ENCODE measurements at places on chromosomes 16 and 17.
A peak's percentile ranks its signal among the peaks of the same experiment; 100 is the strongest.

DNA sequence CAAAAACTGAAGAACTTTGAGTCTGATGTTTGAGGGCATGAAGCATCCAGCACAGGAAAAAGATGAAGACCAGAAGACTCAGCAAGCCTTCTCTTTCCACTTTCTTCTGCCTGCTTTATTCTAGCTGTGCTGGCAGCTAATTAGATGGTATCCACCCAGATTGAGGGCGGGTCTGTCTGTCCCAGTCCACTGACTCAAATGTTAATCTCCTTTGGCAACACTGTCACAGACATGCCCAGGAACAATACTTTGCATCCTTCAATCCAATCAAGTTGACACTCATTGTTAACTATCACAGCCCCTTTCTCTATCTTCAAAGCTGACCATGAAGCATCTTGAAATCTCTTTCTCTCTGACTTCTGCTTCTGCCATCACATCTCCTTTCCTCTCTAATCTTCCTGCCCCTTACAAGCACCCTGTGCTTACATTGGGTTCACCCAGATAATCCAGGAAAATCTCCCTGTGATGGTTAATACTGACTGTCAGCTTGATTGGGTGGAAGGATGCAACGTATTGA, 115.9 kb upstream of the CDH13 start:
- DNase-seq: no peak

DNA sequence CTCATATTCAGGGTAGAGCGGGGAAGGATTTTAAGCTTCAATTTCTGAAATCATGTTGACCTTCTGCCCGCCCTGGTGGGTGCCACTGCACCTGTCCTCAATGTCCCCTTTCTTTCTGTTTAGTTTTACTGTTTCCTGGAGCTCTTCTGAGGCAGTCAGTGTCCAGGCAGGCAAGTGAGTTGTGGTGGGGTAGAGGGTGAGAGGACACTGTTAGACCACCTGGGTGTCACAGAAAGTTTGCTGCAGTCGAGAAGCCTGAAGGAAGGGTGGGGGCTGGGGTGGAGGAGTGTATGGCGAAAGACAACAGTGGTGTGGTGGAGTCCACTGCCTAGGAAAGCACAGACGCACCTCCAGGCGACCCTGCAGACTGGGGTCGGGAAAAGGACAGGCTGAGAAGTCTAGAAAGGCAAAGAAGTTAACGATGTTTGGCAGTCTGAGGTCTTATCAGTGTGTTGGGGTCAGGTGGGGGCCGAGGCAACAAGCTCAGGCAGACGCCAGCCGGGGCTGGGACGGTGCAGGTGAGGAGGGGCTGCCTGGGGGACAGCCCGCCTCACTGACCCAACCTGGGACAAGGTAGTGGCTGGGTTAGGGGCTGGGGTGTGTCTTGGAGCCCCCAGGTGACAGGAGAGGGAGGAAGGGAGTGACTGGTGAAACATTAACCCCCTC, 23.3 kb upstream of the HOXB13 start:
- DNase-seq: no peak

- peak; percentile 66 for DNase-seq
Observed at GRCh38 chr16:46908540-46909372, 24.6 kb downstream of the GPT2 start.

GRCh38 chr17:61144137-61144536, 255.5 kb upstream of the TBX2 start:
- DNase-seq: no peak

DNA sequence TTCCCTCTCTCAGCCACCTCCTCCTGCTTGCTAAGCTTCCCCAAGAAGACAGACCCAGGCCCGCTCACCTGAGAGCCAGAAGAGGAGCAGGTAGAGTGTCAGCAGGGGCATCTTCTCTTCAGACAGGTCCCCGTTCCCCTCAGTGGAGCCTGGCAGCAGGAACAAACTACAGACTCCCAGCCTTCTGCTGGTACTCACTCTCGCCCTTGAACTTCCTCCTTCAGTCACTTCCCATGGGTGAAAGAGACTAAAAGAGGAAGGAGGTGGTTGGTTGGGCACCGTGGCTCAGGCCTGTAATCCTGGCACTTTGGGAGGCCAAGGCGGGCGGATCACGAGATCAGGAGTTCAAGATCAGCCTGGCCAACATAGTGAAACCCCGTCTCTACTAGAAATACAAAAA, at the start of gene CD300LF:
TSS of gene CD300LF (minus strand) at position 168 of the 400 bp plus-strand sequence. CDS start at position 111, 57 bp downstream.
- DNase-seq: peak; percentile 59

- no peak for DNase-seq
Observed at GRCh38 chr16:56047307-56048234, 143.7 kb upstream of the GNAO1 start.

DNA sequence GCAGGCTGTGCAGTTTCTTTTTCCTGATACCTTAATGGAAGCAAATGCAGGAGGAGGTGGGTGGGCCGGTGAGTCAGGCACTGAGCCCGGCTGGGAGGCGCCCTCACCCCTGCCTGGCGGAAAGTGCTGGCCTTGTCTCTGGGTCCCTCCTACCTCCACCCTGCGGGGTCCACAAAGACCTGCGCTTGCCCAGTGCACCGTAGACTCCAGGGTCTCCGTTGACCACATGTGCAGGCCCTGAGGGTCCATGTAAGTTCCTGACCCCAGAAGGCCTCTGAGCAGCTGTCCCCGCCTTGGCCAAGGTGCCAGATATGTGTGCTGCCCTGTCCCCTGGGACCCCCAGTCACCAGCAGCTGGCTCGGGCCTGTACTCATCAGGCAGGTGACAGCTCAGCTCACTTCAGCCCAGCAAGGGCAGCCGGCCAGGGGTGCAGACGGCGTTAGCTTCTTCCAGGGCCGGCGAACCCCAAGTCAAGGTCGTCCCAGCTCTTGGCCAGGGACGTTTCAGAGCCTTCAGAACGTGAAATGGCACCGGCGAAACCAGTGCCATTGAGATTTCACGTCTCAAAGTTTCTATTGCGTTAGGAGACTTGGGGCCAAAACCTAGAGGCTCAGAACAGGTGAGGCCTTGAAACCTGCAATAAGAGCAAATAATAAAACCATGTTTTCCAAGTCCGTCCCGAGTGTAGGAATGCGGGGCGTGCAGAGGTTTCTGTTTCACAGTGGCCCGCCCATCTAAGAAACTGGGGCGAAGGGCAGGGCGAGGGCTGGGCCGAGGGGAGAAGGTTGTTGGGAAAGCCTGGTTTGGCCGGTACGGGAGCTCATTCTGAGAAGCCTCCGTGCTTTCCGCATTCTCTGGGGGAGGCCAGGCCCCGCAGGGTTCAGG, 12.1 kb downstream of the METRNL start:
- DNase-seq: no peak

DNA sequence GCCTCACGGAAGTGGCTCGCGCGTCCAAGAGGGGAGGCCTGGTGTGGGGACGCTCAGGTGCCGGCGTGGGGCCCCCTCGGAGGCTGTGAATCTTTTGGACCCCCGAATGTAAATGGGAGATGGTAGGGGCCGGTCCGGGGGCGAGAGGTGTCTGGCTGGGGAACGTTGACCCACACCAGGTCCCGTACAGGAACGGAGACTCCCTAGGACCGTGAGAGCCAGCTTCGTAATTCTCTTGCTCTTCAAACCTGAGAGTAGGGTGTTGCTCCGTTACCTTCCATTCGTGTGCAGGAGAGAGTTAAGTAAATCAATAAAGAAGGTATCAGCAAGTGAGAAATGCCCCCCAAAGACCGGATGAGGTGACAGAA, 481 bp downstream of the LYRM1 start:
- DNase-seq: no peak

- peak; percentile 55 for DNase-seq
Observed at GRCh38 chr17:43907425-43907981, at the start of gene MPP2. Gene MPP2 (minus strand): TSS chr17:43907536. CDS start chr17:43904460, 3,076 bp downstream.

GRCh38 chr17:38420518-38420917, 7.7 kb upstream of the ARHGAP23 start:
- DNase-seq: no peak

GRCh38 chr17:78935419-78936323, 10.5 kb upstream of the TIMP2 start:
- no peak for DNase-seq

- DNase-seq: no peak
Observed at GRCh38 chr16:77812856-77813500, 24.6 kb downstream of the VAT1L start.

GRCh38 chr17:36534840-36535668, at the start of the genes MYO19 and PIGW:
Gene MYO19 (minus strand): TSS chr17:36534868. CDS start chr17:36532538, 2,330 bp downstream.
Gene PIGW (plus strand): TSS chr17:36534987. CDS start chr17:36537102, 2,115 bp downstream.
- DNase-seq: peak; percentile 88

DNA sequence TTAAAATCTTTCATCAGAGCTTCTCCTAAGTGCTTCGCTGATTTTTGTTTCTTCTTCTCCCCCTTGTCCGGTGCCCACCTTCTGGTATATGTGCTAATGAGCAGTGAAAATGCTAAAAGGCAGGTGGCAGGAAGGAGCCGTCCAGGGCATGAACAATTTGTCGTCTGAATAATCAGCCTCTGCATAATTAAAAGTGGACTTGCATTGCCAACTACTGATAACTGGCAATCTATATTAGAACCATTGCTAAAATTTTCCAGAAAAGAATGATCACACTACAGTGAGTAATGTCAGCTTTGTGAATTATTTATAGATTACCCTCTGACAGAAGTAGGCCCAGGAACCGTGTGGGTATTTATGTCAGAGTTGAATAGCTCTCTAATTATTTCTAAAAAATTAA, 28.1 kb downstream of the SERPINF1 start:
- DNase-seq: no peak

- no peak for DNase-seq
Observed at GRCh38 chr16:66475232-66475631, 48.1 kb downstream of the BEAN1 start.

DNA sequence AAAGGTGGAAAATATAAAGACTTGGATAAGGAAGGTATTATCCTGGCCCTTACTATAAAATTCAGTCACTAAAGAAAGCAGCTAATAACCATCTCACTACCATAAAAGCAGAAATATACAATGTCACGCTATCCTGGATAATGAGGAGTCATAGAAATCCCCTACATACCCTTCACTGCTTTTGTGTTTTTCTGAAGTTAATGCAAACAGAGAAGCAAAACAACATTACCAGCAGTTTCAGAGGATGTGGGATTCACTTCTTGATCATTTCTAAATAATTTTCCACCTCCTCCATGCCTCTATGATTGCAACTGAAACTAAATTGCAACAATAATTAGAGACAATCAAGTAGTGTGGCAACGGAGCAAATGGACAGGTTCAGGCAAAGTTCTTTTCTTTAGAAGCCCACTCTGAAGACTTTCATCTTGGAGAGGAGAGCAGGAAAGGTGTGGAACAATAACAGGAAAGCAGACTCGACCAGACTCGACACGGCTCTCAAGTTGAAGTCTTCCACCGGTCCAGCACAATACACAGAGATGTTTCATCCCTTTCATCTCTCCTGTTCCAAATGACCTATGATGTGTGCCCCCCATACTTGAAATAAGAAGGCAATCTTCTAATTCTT, 10.2 kb downstream of the CYTH1 start:
- no peak for DNase-seq

DNA sequence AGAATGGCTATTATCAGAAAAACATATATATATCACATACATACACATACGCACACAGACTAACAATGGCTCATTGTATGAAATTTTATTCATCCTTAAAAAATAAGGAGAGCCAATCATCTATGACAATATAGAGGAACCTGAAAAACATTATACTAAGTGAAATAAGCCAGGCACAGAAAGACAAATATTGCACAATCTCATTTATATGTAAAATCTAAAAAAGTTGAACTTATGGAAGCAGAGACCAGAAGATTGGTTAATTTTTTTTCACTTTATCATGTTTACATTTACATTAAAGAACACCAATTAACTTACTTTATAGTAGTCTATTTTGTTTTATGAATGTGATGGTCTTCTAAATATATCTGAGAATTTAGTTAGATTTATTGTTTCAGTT, 198.7 kb downstream of the KIF2B start:
- DNase-seq: no peak

DNA sequence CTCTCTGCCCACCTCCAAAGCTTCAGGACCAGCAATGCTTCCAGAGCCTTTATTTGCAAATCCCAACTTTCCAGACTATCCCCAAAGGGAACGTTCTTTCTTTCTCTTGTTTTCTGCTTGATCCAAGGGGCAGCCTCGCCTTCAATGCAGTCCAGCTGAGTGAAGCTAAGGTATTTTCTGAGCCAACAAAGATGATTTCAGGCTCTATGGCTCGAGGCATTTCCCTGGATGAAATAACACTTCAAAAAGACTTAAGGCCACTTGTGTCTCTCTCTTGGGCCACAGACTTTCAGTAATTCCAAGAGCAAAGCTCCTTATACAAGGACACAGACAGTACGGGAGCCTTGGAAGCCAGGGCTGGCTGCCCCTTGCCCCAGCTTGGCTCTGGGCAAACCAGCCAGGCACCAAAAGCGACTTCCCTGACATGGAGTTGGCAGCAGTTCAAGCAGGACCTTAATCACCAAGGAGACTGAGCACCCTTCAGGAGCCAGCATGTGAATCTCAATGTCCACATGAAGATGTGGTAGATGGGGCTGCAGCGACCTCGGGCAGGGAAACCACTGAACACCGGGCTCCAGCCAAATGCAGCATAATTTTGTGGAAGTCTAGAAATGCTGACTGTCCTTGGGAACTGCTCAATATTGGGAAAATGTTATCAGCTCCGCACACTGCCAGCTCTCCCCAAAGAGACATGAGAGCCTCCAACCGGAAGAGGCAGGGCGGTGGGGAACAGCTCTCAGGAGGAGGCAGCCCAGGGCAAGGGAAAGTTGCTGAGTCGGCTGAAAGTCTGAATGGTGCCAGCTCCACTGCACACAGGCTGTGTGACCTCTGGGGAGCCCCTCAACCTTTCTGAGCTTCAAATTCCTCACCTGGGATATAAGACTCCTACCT, 39.0 kb downstream of the TK2 start:
- no peak for DNase-seq

- no peak for DNase-seq
Observed at GRCh38 chr17:59846394-59847165, 46.2 kb downstream of the TUBD1 start.

DNA sequence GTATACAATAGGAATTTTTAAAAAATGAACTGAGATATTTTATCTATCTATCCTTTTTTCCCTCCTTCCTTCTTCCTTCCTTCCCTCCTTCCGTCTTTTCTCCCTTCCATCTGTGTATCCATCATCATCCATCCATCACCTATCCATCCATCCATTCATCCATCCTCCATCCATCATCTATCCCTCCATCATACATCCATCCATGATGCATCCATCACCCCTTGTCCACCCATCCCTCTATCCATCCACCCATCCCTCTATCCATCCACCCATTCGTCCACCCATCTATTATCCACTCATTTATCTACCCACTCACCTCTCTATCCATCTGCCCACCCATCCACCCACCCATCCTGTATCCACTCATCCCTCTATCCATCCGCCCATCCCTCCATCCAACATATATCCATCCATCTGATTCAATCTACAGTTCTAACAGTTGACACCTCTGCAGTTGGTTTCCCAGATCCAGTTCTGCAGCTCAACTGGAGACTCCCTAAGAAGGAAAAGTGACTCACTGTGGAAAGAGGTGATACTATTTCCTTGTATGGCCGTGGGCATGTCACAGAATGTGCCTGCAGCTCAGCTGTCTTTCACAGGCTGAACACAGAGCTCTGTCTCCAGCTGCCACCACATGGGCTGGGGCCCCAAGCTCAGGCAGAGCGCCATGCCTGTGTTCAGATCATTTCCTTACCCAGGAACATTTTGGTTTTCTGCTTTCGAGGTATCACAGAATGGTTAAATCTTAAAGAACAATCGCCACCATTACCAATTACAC, 130.8 kb downstream of the XYLT1 start:
- DNase-seq: no peak
